ENCODE measurements at places on chromosomes 11 and 22.
A peak's percentile ranks its signal among the peaks of the same experiment; 100 is the strongest.

DNA sequence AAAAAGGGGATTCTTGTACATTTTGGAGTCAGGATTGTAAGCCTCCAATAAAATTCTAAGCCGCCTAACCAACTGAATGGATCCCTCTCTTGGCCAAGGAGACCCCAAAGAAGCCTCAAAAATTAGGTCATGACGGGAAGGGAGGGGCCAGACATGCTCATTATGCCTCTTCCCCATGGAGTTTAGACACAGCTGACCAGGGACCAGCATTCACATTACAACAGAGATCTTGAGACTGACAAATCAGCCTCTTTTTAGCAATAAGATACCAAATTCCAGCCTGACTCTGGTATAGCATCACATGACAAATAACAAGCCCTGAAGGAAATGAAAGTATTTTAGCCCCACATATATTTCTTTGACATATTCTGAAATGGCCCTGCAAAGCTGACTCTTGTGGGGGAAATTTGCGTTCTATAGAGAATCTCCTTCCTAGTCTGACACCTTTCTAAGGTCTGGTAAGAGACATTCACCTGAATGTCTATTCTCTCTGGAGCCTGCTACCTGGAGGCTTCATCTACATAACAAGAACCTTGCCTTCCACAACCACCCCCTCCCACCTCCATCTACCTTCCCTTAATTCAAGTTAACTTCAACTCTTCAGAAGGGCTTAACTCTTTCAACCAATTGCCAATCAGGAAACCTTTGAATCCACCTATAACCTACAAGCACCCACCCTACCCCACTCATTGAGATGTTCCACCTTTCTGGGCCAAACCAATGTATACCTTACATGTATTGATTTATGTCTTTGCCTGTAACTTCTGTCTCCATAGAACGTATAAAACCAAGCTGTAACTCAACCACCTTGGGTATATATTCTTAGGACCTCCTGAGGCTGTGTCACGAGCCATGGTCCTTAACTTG is 10.3 kb downstream of the GAL start:
- no peak for DNase-seq

- DNase-seq: no peak
Measured at GRCh38 chr11:58596621-58597020, 17.8 kb downstream of the ZFP91 start.

GRCh38 chr22:49948958-49949913 is 11.3 kb upstream of the PIM3 start:
- no peak for DNase-seq

- no peak for DNase-seq
Measured at GRCh38 chr11:35041070-35041554, 97.9 kb upstream of the CD44 start.

DNA sequence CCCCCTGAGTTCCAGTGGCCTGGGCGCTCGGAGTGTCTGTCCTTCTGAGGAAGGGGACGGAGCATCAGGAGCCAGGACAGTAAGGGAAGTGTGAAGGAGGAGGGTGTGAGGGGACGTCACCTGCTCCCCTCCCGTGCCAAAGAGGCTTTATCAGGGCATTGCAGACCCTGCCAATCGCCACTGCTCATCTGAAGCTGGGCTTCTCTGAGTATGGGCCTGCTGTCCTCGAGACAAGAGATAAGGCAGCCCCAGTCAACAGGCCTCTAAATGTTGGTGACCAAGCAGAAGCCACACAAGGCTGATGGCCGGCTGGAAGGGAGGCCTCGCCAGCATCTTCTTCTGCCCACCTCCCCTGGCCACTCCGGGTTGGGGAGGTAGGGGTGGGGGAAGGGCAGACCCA is 29.8 kb downstream of the LIF start:
- DNase-seq: peak; percentile 94

- no peak for DNase-seq
Measured at GRCh38 chr11:120518356-120518755, 6.8 kb downstream of the GRIK4 start.

DNA sequence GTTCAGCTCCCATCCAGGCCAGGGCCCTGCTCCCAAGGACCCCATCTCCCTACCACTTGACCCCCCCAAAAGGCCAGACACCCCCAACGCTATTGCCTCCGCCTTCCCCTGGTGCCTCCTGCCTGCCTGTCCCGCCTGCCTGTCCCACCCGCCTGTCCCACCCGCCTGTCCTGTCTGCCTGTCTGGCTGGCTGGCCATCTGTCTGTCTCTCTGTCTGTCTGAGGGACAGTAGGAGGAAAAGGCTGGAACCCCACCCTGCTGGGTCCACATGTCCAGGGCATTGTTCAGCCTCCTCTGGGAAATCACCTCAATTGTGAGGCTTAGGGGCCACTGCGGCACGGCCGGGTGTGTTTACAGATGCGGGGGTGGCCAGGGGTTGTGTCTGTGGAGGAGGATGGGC is 25.3 kb upstream of the CBX7 start:
- DNase-seq: no peak

GRCh38 chr11:28209906-28210305 is 101.7 kb downstream of the METTL15 start:
- no peak for DNase-seq

- no peak for DNase-seq
Measured at GRCh38 chr11:69178819-69179482, 23.2 kb downstream of the SMIM38 start.

DNA sequence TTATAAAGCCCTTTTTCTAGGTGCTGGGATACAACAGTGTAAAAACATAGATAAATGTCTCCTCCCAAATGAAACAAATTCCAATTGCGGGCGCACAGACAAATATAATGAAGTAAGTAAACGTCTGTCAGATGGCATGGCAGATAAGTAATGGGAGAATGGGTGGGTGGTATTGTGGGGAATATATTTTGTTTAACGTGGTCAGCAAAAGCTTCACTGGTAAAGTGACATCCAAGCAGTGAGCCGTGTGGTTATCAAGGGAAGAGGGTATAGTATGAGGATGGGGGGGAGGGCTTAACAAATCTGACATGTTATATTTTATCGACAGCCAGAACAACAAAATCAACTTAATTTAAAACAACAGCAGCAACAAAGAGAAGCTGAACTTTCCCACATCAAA is 1.2 kb downstream of the SVIP start:
- DNase-seq: peak; percentile 68

DNA sequence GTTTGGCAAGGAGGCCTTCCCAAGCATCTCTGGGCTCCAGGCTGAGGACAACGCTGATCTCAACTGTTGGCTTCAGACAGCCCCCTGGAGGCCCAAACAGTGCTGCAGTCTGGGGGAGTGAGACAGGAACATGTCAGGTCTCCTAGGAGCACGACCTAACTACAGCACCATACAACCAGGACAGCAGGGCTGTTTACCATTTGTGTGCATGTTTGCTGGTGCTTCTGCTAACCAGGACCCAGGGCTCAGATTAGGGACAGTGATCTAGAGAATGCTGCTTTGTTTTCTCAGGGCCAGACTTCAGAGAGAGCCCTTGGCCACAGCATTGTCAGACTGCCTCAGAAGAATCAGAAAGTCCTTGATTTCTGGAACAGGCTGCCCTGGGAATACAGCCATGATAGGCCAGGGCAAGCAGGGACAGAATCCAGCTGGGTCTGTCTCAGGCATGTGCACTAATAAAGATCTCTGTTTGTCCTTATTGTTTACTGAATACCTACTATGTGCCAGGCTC is 126.5 kb downstream of the VPREB1 start:
- DNase-seq: peak; percentile 19

GRCh38 chr11:68128682-68129327 is 7.6 kb upstream of the CHKA start:
- DNase-seq: peak; percentile 88

GRCh38 chr11:46330563-46331281 is 16.5 kb upstream of the DGKZ start:
- peak; percentile 72 for DNase-seq

DNA sequence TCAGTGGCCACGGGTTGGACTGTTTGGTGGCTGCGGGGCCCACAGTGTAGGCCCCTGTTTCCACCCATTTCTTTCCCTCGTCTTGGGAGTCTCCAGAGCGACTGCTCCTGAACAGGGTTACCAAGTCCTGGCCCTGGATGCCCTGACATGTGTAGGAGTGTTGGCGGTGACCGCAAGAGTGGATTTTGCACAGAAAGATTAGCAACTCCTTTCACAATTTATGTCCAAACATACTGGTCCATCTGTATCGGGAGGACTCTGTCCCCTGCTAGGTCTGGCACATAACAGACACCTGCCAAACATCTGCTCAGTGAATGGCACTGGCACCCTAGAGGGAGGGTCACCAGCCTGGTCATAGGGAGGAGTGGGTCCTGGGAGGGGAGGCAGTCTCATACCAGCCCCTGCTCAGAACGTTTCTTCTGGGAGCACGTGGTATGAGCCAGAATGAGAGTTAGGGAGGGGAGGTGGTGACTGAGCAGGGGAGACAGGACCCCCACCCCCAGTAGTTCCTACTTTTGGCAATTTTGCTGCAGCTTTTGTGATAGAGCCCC is 3.4 kb upstream of the APOA1 start:
- no peak for DNase-seq

DNA sequence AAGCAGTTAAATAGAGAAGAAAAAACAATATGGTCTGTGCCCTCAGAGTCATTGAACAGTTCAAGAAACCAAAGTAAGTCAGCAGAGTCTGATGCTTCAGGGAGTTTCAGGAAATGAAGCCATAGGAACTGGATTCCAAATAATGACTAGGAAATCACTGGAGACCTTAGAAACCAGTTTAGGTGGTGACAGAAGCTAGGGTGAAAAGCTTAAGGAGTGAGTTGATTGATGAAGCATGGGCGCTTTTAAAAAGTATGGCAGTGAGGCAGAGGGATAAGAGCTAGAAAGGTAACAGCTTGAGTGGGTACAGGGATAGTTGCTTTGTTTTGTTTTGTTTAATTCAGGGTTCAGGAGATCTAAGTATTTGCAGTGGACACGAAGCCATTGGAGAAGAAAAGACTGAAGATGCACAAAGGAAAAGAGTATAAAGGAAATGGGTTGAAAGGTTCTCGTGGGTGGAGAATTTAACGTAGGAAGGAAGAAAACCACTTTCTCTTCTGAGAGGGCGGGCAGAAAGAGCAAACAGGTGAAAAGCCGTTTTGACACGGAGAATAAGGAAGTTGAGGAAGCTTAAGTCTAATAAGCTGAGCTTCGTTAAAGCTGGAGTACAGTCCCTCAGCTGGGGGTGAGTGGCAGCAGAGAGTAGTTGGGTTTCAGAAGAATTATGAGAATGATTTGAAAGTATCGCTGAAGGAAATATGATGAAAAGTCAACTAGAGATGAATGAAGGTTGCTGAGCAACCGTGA is 14.8 kb downstream of the SGSM3 start:
- peak; percentile 78 for DNase-seq

- no peak for DNase-seq
Measured at GRCh38 chr11:120877746-120878365, 146.0 kb upstream of the TBCEL start.

GRCh38 chr11:27582621-27583020 is 76.1 kb upstream of the LIN7C start:
- no peak for DNase-seq

GRCh38 chr11:119015054-119015611 is 3.0 kb downstream of the RPS25 start:
- no peak for DNase-seq

DNA sequence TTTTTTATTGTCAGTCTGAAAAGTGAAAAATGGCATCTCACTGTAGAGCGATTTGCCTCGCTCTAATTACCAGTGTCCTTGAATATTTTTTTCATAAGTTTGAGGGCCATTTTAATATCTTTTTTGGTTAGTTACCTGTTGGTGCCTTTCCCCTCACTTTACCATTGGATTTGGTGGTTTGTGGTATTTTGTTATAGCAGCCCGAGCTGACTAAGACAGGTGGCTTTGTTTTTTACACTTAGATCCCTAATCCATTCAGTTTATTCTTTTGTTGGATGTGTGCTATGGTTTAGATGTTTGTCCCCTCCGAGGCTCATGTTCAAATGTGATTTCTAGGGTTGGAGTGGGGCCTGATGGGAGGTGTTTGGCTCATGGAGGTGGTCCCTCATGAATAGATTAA is 6.5 kb upstream of the CAPN5 start:
- no peak for DNase-seq

DNA sequence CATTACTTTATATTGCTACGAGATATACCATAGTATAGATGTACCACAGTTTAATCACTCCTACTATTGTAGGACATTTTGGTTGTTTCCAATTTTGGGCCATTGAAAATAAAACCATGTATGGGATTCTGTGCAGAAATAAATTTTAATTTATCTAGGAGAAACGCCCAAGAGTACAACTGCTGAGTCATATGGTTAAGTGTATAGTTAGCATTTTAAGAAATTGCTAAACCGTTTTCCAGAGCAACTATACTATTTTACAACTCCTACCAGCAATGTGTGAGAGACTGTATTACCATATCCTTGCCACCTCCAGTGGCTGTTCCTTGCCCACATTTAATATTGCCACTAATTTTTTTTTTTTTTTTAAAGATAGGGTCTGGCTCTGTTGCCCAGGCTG is 163.1 kb downstream of the SBF2 start:
- no peak for DNase-seq

DNA sequence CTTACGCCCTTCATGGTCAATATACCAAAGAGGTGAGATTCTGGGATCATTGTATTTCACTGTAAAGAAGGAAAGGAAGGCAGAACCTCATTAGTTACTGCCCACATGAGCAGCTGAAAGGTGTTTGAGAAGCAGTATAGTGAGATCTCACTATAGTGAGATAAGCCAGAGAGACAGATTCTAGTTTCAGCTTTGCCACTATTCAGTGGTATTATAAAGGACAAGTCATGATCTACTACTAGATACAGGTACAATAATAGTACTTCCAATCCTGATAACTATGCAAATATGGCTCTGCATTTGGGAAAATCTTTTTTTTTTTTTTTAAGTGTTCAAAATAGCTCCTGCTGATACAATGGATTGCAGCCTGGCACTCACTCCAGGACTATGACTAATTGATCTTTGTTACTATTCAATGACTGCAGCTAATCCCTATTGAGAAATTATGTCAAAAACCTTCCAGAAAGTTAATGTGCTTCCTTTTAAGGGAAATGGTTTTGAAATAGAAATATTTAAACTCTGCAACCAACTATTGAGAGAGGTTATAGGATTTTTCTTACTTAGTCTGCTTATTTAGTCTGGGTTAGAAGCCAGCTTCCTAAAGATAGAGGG is 8.3 kb upstream of the DLAT start:
- no peak for DNase-seq

DNA sequence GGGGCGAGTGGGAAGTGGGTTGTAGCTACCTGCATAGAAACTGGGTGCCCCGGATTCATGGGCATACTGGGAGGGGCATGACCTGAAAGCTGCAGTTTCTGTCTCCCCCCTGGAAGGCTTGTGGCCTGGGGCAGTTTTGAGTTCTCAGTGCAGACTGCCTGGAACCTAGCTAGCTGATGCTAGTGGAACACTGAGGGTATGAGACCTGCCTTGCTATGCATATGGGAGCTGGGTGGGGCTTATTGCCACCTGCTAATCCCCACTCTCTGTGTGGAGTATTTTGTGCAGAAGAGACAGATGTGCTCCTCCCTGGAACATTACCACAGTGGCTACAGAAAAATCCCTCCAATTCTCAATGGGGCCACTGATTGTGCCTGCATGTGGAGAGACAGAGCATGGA is 11.7 kb upstream of the OR56B4 start:
- DNase-seq: no peak

DNA sequence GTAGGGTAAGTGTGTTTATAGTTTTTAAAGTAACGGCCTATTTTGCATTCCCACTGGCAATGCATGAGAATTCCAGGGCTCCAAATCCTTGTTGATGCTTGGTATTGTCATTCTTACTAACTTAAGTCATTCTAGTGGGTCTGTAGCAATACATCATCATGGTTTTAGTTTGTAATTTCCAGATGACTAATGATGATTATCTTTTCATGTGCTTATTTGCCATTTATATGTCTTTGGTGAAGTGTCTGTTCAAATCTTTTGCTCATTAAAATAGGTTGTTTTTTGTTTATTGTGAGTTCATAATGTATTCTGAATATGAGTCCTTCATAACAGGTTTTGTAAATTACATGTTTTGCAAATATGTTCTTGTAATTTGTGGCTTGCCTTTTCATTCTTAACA is 31.2 kb downstream of the MTMR3 start:
- peak; percentile 18 for DNase-seq
